ENCODE measurements at places on chromosomes 2 and 18.

DNA sequence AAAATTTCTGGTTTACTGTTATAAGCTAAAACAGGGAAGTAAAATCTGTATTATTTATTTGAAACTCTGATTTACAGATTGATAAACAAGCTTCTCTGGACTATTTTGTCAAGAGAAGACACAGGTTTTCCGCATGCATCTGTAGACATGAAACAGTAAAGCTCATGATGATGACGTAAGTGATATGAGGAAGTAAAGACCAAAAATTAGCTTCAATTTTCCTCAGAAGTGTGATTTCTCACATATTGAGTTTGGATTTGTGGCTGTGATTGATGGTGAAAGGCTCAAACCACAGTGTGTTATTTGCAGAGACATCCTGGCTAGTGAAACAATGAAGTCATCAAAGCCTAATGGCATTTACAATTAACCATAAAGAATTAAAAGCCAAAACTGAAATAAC lies 12.6 kb upstream of the LONRF2 start:
- DNase-seq: no peak

GRCh38 chr2:60614319-60614718 lies 60.9 kb upstream of the BCL11A start:
- DNase-seq: no peak

DNA sequence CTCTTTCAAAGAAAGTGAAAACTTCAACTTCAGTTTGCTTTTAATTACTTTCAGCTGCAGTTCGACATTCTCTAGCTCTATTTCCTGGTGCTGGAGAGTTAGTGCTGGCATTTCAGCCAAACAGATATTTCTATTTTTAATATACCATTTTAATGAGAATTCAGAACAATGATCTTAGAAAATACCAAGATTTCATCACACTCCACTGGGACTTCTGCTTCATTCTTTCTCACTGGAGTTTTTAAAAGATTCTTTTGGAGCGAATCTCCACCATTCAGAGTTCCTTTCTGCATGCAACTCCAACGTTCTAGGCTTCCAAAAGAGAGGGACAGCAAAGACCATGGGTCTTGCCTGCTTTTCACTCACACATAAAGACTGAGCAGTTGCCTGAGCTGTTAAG lies 94.2 kb downstream of the CABLES1 start:
- no peak for DNase-seq

GRCh38 chr2:157256626-157257025 lies 879 bp upstream of the GALNT5 start:
- no peak for DNase-seq

GRCh38 chr2:8506746-8507145 lies 175.1 kb upstream of the ID2 start:
- no peak for DNase-seq

- no peak for DNase-seq
Observed at GRCh38 chr2:64274399-64275173, 130.4 kb upstream of the PELI1 start.
